ENCODE measurements at places on chromosomes 7 and 10.

GRCh38 chr7:16754856-16755317, 1.3 kb downstream of the TSPAN13 start:
- no peak for DNase-seq

GRCh38 chr7:16129431-16130110, 291.8 kb downstream of the CRPPA start:
- no peak for DNase-seq

GRCh38 chr10:59864141-59864962, 42.0 kb downstream of the CCDC6 start:
- no peak for DNase-seq

DNA sequence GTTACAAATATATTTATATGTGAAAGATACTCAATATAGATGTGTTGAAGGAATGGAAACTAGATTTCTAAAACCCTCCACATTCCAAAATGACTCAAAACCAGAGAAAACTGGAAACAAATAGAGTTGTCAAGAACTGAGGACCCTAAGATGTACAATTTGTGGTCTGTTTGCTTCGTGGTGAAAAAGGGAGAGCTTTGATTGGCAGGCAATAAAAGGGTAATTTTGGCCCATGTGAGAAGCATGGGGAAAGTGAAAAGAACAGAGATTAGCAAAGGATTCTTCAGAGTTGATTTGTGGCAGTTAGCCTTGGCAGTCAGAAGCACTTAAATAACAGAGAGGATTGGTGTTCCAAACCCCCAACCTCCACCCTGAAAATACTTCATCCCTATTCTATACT, 37.1 kb upstream of the DKK1 start:
- DNase-seq = no peak
